ENCODE measurements at places on chromosomes 5 and 9.

DNA sequence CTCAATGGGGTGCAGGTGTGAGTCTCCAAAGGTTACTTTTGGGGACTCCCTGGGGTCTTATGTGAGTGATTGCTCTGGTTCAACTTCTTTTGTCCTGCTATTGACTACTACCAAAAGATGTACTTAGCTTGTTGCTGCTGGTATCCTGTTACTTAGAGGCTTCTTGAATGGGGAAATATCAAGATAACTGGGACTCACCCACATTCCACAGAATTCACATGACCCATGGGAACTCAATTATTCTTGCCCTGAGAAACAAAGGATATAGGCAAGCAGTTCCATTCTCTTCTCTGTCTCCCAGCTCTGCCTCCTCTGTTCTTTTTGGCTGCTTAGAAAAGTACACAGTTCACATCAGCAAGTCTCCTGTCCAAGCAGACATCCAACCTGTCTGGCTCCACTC lies 105.9 kb downstream of the UNC13B start:
- DNase-seq: no peak

GRCh38 chr9:119304555-119304954 lies 64.7 kb downstream of the BRINP1 start:
- DNase-seq: no peak

DNA sequence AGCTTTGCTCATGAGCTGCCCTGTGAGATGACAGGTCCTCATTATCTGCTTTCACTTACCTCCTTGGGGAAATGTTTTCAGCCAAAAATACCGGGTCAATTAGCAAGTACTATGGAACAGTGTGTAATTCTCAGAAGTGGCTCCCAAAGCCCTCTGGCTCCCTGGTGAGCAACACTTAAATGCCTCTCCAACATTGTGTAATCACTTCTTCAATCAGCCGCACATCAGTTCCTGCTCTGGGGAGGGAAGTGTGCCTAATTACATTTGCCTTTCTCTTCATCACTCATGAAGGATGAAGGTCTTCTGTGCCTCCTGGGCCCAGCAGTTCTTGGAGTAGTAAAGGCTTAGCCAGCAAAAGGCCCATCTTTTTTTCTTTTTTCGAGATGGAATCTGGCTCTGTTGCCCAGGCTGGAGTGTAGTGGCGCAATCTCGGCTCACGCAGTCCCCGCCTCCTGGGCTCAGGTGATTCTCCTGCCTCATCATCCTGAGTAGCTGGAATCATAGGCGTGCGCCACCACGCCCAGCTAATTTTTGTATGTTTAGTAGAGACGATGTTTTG lies 23.1 kb downstream of the NIM1K start:
- no peak for DNase-seq

DNA sequence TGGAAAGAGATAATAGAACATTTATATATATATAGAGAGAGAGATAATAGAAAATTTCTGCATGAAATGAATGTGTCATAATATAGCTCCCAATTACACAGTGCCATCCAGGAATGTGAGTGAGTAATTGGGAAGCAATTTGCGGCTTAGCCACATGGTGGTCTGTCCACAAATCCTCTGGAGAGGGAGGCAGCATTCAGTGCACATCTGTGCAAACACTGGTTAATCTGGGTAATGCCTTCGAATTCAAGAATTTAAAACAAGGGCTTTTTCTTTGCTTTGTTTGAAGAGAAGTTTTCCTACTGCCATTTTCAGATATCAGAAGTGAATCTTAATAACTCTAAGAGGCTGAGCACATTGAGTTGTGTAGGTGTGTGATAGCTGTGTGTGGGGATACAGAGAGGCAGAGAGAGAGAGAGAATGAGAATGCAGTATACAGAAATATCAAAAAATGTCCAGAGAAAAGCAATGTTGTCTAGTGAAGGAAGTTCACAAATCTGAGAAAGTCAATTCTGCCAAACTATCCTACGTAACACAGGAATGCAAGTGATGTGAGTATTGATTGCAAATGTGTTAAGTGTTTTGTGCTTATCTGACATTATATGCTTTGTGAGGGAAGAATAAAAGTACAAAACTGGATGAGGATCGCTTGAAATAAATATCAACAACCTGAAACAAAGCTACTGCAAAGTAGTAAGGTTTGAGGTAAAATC lies 134.6 kb downstream of the EDIL3 start:
- DNase-seq: no peak

GRCh38 chr9:108748776-108749175 lies 107.0 kb downstream of the ACTL7B start:
- DNase-seq: no peak

GRCh38 chr5:152124409-152125041 lies 199.9 kb upstream of the GLRA1 start:
- no peak for DNase-seq

DNA sequence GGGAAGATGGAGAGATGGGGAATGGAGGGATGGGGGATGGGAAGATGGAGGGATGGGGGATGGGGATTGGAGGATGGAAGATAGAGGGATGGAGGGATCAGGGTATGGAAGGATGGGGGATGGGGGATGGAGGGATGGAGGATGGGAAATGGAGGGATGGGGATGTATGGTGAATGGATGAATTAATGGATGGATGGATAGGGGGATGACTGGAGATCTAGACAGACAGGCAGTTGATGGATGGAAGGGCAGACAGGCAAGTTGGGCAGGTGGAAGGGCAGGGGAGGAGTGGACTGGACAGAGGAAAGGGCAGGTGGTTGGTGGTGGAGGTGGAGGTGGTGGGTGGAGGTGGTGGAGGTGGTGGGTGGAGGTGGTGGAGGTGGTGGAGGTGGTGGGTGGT lies 167.2 kb downstream of the C9orf50 start:
- DNase-seq: no peak

DNA sequence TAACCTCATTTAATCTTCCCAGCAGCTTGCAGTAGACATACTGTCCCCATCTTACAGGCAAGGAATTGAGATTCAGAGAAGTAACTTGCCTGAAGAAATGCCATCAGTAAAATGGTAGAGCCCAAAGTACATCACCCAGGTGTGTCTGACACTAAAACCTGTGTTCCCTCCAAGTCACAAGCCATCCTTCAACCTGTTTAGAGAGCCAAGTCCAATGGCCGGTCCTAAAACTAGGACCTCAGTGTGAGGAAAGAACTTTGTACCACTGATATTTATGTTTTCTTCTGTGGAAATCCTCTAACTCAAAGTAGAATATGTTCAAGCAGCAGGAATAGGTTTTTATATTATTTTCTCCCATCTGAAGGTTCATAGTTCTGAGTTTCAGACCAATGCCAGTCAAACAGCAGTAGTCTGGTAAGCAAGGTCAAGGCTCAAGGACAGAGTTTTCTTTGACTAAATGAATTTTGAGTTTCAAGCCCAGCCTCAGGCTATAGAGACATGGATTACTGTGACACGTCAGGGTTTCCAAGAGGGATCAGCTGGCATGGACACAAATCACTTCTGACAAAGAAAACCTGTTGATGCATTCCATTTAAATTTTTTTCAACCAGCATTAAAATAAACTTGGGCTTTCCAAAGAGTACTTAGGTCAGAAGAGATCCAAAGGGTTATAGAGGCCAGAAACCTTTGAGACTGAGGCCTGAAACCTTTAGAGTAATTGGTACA lies 80.9 kb upstream of the PLPP6 start:
- DNase-seq: no peak

DNA sequence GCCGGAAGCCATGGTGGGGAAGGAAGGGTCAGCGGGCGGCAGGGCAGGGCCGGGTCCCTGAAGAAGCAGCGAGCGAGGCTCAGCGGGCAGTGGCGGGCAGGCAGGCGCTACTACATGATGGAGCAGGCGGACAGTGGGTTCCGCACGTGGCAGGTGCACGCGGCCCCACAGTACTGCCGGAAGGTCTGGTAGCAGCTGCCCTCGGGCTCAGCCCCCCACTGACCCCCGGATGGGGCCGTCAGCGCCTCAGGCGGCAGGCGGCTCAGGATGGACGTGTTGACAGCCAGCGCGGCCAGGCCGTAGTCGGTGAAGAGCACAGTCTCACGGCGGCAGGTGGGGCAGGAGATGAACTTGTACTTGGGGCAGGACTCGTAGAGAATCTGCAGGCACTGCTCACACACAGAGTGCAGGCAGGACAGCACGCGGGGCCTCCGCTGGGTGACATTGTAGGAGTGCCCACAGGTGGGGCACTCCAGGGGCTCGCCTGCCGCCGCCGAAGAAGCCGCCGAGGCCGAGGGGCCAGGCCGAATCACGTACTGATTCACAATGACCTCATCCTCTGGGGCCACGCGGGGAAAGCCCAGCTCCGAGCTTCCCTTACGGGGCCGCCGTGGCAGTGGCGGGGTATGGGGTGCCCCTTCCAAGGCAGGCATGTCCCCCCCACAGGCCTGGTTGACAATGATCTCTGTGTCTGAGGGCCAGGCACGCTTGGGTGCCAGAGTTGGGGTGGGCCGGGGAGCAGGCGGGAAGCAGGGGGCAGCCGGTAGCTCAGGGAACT lies 1.5 kb downstream of the RNF208 start:
- no peak for DNase-seq

DNA sequence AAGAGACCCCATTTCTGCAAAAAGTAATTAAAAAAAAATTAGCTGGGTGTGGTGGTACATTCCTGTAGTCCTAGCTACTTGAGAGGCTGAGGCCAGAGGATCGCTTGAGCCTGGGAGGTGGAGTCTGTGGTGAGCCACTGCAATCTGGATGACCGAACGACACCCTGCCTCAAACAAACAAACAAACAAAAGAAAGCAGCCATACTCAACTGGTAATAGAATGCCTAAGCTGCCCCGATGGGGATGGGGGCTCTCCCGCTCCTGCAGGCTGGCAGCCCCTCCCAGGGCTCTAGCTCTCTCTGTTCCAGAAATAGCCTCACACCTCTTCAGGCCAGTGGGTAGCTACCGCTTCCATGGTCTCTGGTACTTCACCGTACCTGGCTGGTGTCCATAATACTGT lies 241.8 kb downstream of the FANCC start:
- DNase-seq: no peak

GRCh38 chr5:92320446-92320845 lies 937.3 kb upstream of the ARRDC3 start:
- DNase-seq: no peak

- no peak for DNase-seq
Observed at GRCh38 chr5:1524799-1525623, 1.3 kb upstream of the LPCAT1 start.

- no peak for DNase-seq
Observed at GRCh38 chr5:175693741-175694140, 35.9 kb downstream of the HRH2 start.

- DNase-seq: no peak
Observed at GRCh38 chr5:169548315-169548714, 35.3 kb upstream of the SPDL1 start.

GRCh38 chr5:102196481-102196880 lies 99.6 kb downstream of the SLCO4C1 start:
- no peak for DNase-seq

DNA sequence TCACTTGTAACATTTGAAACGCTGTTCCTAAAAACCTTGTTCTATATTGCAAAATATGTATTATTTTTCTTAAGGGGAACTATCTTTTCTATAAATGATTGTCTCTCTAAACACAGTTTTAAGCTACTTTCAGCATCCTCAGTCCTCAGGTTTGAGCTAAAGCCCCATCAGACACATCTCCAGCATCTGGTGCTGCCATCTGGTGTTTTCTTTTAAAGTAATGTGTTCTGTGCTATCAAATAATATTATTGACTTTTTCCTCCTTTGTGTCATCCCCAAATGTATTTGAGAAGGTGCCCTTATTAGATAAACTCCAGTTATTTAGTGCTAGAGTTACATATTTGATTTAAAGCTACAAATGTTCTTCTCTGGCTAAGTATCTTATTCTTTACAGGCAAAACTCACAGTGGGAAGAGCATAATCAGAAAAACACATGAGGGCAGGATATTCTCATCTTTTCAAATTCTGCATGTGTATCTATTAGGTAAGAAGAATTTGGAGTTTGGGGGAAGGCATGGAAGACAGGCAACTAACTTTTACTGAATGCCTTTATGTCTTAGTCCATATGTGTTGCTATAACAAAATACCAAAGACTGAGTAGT lies 27.5 kb downstream of the ZNF474 start:
- no peak for DNase-seq
